ENCODE measurements at places on chromosomes 5 and 9.

GRCh38 chr9:128912270-128912853 is 8.4 kb upstream of the PHYHD1 start:
- DNase-seq: peak; percentile 24

- no peak for DNase-seq
These were observed 118.8 kb downstream of the RASGRF2 start for GRCh38 chr5:81078930-81079329.

- no peak for DNase-seq
These were observed 26.2 kb upstream of the MLANA start for GRCh38 chr9:5864446-5864845.

DNA sequence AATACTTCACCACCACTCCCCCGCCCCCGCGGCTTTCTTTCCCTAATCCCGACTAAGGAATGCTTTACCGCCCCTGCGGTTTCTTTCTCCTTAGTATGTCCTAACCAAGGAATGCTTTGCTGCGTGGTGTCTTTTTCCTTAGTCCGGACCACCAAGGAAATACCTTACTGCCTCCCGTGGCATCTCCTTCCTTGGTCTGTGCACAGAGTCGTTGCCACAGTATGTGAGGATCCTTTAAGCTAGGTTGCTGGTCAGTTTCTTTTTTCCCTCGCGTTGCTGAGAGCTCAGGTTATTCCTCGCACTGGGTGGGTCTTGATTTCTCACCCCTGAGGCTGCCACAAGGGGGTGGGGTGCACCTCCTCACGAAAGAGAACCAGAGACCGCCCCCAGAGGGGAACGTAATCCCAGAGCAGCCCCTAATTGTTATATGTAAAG is 309.4 kb downstream of the NR3C1 start:
- DNase-seq: no peak

DNA sequence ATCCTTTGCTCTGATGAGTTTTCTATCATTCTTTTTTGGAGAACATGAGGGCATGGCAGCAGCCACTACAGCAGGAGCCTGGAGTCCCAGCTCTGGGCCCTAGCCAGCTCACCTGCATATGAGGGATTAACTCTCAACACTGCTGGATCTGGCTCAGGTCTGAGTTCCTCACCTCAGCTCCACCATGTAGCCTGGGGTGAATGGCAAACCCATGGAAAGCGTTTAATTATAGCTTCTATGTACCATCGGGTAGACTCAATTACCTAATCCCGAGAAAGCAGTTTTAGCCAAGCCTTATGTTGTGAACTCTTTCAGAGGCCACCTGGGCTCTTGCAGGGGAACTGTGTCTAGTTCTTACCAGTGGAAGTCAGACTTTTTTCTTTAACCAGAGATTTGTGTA is 3.9 kb upstream of the S100Z start:
- DNase-seq: no peak

GRCh38 chr9:6234014-6234413 is 18.4 kb downstream of the IL33 start:
- DNase-seq: no peak

DNA sequence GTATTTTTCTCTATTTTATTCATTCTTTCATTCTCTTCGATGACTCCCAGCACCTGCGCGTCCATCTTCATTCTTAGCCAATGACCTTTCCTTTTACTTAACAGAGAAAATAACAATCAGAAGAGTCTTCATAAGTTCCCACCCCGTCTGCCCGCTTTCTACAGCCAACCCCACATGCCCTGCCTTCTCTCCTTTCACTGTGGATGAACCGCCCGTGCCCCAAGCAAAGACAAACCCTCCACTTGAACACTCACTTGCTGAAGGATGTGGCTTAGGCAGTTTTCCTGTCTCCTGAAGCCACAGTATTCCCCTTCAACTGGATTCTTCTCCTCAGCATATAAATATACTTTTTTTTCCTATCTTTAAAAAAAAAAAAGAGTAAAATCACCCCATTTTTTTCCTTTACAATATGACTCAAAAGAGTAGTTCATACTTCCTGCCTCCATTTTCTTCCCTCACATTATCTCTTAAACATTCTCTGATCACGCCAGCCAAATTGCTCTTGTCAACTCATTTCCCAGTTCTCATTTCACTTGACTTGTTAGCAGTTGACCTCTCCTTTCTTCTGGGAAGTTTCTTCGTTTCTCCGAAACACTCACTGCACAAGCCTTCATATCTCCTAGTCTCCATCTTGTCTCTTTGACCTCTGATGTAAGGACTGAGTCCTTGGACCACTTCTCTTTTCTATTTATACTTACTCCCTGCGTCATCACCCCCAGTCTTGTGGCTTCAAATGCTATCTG is 11.1 kb downstream of the NIPSNAP3B start:
- no peak for DNase-seq

- peak; percentile 24 for DNase-seq
These were observed 98.9 kb upstream of the FCN2 start for GRCh38 chr9:134781591-134782302.

DNA sequence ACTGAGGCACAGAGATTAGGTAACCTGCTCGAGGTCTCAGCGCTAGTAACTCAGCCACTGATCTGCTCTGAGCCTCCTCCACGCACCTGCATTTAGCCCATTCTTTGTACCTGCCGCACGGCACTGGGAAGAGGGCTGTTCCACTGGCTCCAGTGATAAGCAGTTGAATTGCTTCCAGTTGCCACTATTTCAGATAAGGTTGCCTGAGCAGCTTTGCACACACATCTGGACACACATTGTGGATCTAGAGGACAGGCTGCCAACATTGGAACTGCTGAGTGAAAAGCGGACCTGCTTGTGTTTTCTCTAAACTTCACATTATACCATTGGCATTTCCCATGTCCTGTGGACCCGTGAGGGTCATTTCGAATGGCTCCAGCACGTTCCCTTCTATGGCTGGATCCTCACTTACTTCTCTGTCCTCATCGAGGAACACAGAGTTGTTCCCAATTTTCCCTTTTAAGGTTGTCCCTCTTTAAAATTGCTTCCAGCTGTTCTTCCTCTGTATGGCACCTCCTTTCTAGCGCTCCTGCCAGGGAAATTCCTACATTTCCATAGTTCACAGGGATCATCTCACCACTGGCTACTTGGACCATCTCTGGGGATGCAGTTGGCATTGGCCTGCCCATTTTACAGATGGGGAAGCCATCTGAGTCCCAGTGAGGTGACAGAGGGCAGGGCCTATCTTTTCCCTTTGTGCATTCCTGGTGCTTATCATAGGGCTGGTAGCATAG is 45.9 kb upstream of the RPL26L1 start:
- no peak for DNase-seq

GRCh38 chr9:111276431-111277128 is 53.4 kb downstream of the OR2K2 start:
- no peak for DNase-seq

GRCh38 chr9:68775003-68775730 is 70.1 kb downstream of the PIP5K1B start:
- no peak for DNase-seq

DNA sequence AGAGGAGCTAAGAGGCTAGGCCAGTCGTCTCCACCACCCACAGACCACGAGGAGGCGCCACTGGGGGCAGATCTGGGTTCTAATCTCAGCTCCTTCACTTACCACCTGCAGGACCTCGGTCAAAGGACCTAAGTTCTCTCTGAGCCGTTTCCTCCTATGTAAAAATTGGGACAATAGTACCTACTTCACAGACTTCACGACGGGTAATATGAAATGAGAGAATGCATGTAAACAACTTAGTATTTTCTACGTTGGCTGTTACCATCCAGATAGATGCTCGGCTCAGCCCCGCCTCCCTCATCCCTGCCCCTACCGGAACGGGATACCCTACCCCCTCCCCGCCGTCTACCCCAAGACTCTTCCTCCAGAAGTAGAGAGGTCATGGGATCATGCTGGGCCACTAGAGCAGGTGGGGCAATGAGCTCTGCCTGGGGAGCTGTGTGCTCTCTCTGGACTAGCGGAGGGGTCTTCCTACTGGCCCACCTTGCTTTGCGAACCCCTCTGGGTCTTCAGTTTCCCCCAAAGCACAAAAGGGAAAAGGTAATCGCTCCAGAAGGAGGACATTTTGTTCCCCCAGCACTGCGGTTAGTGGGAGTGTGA is 541 bp downstream of the GNPDA1 start:
- DNase-seq: peak; percentile 82

DNA sequence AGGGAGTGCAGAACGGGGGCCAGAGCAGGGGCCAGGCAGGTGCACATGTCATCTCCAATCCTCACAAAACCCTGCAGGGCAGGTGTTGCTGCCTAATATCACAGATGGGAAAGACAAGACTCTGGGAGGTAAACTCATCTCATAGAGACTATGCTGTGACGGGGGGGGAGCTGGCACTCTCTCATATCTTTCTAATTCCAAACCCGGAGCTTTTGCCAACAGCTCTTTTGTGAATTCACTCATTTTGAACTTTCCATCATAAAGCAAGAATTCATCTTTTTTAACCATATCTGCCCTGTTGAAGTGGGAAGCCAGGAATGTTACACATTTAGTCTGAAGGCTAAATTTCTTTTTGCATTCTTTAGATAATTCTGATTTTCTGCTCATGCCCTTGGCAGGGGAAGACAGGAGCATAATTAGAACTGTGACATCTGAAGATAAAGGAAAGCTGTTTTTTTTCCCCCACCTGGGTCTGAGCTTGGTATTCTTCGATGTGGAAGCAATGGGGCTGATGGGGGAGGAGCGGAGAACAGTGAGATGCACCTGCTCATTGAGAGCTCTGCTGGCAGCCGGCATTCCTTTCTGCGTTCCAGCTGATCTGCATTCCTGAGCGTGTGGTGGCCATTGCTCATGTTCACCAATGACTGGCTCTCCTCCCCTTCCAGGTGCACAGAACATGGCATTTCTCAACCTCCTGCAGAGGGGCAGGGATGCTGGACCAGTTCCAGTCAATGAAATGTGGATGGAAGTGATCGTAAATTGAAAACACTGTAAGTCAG is 159.2 kb downstream of the NSG2 start:
- DNase-seq: no peak

DNA sequence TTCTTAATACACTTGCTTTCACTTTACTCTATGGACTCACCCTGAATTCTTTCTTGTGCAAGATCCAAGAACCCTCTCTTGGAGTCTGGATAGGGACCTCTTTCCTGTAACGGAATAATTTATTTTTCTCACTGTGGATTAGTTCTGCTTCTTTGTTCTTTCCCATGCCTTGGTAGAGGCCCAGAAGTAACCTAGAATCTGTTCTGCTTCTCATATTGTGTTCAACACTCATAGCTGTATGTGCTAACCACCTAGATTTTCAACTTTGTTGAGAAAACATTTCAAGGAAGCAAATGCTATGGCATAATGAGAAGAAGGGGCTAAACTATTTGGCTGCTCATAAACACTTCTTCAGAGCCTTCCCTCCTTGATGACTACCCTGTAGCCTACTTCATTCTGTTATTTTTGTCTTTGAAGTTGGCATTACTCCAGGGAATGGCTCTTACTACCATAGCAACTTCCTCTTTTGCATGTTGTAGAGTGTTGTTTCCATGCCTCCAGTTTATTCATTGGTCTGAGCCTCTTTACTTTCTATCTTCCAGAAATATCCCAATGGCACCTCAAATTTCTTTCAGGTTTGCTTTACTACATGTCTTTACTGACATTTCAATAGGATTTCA is 74.3 kb downstream of the KIAA0825 start:
- no peak for DNase-seq

GRCh38 chr5:74631081-74631953 is 9.2 kb downstream of the ENC1 start:
- DNase-seq: peak; percentile 37

- DNase-seq: no peak
These were observed 114.5 kb downstream of the SLC25A46 start for GRCh38 chr5:110853267-110853666.

DNA sequence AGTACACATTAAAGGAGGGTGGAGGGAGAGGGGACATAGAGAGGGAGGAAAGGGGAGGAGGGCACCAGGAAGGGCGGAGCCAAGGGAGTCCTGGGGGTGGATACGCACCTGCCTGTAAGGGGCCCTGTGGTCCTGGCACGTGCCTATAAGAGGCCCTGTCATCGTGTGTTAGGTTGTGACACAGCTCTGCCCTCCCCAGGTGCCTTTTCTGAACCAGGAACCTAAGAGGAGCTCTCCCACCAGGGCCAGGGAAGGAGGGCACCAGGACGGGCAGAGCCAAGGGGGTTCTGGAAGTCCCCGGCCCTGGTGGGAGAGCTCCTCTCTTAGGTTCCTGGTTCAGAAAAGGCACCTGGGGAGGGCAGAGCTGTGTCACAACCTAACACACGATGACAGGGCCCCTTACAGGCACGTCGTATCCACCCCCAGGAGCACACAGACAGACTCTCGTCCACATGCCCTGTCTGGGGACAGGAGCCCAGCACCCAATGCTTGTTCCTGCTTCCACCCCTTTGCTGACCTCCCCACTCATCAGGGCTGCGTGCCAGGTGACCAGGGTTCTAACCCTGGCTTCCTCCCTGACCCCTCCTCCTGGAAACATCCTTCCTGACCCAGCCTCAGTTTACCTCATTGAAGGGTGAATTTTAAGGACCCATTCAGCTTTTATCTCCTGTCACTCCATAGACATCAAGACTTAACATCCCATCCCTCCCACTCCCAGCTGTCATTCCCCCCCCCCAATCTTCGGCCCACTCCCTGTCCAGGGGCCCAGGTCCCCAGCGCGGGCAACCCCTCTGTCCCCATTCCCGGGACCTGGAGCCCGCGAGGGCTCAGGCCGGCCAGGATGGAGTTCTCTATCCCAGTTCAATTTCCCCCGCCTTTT is 12.9 kb upstream of the OLFM1 start:
- DNase-seq: no peak

DNA sequence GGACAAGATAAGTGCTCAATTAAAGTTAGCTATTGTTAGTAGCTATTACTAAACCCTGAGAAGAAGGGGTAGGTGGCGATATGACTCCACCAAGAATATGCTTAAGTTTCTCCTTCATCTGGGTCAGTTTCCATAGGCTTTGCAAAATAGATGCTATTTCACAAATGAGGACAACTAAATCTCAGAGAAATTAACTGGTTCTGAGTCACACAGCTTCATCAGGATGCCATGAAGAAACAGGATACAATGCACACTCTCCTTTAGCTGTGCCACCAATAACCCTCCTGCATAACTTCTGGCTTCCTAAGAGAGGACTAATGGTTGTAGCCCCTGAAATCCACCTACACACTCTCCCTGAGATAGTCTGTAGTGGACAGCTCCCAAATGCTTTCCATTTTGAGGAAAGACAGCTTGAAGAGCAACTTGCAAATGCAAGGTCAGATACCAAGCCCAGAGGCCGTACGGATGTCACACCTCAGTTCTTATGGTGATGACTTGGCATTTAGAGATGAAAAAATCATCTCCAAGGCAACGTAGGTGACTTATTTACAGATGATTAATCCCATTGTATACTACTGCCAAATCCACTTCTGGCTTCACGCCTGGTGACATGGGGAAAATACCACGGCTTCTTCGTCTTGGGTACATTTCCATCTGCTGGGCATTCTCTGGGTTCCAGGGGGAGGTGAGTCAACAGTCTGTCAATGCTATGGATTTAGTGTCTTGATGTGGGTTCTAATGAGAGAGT is 251.4 kb upstream of the IL12B start:
- no peak for DNase-seq

DNA sequence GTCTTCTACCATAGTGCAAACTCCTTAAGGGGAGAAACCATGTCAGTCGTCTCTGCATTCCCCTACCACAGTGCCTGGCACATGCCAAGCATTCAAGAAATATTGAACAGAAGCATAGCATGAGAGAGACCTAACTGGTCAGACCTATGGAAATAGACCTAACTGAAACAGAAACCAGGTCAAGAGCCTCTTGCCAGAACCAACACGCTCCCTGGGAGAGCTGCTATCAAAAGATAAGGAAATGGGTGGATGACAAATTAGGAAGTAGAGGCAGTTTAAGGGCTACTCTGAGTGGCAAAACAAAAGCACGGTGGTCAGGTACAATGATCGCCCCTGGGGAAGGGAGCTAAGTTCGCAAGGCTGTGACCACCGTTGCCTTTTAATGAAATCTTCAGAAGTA is 66.0 kb upstream of the SMIM15 start:
- DNase-seq: no peak

- no peak for DNase-seq
These were observed 111.2 kb upstream of the FAM174A start for GRCh38 chr5:100424017-100424416.
